ENCODE measurements at places on chromosomes 1 and 21.

DNA sequence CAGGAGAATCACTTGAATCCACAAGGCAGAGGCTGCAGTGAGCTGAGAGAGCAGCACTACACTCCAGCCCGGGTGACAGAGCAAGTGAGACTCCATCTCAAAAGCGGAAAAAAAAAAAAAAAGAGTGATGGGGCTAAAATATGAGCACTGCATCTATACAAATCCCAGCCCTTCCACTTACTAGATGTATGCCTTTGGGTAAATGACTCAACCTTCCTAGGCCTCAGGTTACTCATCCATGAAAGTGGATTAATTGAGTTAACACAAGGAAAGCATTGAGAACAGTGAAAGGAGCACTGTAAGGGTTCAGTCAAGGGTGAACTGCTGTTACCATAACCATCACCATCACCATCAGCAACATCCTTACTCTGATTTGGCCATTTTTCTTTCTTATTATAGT is 226.4 kb upstream of the C8B start:
- no peak for DNase-seq

GRCh38 chr1:233246965-233247364 is 48.6 kb downstream of the PCNX2 start:
- DNase-seq: no peak

DNA sequence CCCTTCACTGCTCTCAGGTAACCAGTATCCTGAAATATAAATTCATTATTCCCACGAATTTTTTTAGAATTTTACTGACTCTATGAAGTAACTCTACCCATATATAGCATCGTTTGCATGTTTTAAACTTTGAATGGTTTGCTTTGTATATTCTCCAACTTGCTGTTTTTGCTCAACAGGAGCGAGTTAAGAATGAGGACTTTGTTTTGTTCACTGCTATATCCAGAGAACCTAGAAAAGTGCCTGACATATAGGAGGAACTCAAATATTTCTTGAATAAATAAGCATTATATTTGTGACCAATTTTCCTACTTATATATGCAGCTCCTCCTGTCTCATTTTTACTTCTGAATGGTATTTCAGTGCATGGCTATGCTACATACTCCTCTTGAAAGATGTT is 43.4 kb downstream of the NUF2 start:
- no peak for DNase-seq

GRCh38 chr21:45358711-45359310 is 46.2 kb upstream of the COL18A1 start:
- no peak for DNase-seq

DNA sequence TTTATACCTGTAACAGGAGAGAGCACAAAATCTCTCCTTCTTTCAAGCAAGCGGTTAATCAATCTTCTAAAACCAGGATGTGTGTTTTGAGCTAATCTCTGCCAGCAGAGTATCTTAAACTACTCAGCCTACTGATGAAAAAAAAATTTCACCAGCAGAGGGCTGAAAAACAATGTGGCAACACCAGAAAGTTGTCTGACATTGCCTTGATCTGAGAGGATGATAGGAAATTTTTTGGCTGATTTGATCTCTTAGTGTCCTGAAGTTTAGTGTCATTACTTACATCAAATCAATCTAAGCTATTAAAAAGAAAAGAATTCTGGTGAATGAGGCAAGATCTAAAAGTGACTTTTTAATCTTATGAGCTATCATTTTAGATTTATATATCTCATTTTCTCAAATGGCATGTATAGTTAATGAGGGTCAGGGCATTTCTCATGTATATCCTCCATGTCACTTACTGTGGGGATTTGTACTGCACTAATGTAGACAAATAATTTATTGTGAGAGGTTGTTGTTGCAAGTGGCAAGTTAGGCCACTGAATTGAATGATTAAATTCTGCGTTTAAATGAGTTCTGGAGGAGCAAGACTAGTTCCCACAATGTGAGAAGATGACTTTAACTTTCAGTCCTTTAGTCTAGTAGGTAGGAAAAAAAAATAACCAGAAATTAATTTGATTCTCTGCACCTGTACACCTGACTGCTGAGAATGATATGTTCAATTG is 10.9 kb downstream of the ADAMTS1 start:
- DNase-seq: peak; percentile 38

GRCh38 chr1:224458996-224459395 is 24.4 kb upstream of the WDR26 start:
- DNase-seq: no peak

- no peak for DNase-seq
These were observed 12.1 kb downstream of the ADARB1 start for GRCh38 chr21:45086337-45086958.

DNA sequence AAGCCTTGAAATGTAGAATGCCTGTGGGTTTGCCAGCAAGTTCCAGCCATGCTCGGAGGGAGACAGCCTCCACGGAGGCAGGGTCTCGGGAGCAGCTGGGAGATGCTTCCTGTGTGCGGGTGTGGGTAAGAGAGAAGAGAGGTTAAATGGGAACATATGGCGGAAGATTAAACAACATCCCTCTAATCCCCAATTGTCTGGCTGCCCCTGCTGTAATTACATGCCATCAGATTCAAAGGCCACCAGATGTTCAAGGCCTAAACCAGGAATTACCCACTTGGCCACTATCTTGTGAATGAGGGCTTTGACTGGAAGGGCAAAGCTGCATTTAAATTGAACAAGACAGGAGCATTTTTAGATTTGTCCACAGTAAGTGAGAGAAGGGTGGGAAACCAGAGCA is 81.4 kb upstream of the BACE2 start:
- no peak for DNase-seq

DNA sequence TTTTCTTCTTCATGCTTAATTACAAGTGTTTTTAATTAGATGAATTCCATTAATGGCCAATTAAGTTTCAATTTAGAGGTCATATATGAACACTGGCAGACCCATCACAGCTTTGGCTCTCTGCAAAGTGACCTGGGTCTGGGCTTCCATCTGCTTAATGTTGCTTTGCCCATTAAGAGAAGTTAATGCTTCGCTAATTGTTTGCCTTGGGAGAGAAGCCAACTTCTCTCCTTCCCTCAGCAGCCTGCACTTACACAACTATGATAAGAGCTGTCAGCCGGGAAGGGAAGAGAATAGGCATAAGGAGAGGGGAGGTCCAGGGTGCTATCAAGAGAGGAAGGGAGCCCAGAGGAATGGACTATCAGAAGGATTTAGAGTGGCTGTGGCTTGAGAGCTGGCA is 29.0 kb upstream of the CCDC190 start:
- DNase-seq: no peak

DNA sequence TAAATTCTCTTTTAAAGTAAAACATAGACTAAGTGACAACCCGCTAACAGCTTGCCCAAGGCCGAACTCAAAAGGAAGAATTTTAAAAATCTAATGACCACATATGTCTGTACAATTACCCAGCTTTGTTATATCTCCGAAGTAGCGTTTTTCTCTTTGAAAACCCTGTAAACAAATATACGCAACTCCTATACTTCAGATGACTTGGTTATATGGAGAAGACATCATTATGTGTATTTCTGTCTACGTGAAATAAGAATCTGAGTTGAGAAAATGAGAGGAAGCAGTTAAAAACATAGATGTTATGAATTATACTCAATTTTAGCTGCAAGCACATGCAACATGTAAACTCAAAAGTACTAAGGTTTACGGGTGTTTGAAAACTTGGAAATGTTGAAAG is 2.0 kb downstream of the PBX1 start:
- DNase-seq: peak; percentile 16

GRCh38 chr1:66154394-66154793 is 361.7 kb downstream of the PDE4B start:
- no peak for DNase-seq

DNA sequence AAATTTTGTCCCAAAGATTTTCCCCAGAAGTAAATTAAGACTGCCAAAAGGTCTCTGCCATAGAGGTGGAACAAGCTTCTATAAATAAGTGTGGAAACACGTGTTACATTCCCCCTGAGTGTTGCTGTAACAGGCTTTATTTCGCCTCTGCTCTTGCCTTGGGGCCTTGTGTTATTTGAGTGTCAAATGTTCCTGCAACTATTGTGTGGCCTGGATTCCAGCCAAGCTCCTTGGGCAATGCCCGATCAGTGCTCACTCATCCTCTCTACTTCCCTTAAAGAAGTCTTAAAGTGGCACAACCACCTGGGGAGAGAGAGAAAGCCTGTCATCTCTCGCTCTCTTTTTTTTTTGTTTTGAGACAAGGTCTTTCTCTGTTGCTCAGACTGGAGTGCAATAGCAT is 156.7 kb downstream of the NR5A2 start:
- peak; percentile 100 for DNase-seq

DNA sequence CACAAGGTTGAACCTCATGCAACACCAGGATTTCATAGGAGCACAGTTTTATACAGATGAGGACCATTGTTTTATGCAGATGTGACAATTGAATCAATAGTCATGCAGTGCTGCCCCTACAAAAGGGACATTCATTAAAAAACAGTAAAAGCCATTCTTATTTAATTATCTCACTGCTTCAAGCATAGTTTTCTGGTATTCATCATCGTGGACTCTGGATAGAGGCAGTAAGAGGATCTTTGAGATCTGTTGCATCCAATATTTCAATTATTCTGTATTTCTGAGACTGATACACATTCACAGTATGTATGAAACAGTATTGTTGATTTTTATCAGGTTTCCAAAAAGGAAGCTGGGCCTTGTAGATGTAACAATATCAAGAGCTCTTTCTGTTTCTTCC is 237.6 kb downstream of the RYR2 start:
- DNase-seq: no peak

DNA sequence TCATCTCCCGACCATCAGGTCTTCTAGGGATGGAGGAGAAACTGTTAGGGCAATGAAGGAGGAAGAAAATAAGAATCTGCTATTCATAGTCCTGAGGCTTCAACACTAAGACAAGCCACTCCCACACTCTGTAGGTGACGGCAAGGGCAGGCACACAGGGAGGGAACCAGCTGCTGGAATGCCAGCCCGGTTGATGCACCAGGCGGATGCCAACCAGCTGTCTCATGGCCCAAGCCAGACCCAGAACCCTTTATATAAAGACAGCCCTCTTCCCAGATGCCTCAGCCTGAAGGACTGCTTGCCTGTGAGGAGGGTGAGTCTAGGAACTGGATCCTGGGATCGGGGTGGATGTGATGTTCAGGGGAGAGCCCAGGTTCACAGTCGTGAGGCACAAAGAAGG is at the start of gene KPRP:
KPRP (plus strand) TSS at position 279 of the 400 bp plus-strand sequence. CDS start 1,564 bp downstream, outside the sequence.
- DNase-seq: no peak

GRCh38 chr1:7043719-7044535 is 258.7 kb downstream of the CAMTA1 start:
- DNase-seq: no peak

DNA sequence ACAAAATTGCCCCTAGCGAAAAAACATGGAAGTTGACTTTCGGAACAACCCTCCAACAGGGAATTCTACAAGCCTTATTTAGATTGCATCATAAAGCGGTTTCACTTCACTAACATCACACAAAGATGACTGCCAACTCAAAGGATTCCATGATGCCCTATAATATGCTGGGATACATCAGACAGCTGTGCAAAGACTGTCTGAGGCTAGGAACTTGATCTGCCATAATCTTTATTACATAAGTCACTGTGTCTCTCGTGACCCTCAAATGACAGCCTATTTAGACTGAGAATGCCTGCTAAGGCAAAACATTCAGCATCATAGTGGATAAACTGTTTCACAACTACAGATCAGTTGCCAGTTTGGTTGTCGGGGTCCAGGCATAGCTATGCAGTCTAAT is 23.8 kb downstream of the FH start:
- DNase-seq: no peak

DNA sequence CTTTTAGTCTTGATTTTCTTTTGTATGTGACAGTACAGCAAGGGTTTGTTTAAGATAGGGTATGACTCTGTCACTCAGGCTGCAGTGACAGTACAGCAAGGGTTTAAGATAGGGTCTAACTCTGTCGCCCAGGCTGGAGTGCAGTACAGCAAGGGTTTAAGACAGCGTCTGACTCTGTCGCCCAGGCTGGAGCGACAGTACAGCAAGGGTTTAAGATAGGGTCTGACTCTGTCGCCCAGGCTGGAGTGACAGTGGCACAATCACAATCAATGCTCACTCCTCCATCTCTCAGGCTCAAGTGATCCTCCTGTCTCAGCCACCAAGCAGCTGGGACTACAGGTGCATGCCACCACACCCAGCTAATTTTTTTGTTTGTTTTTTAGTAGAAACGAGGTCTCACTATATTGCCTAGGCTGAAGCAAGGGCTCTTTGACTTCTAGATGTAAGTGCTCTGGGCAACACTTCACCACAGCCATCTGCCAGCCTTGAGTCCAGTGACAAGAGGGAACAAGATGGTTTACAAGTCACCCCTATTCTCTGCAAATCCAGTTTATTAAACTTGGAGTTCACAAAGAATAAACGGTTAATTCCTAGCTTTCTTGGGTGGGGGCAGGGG is 965 bp upstream of the SH2D5 start:
- peak; percentile 10 for DNase-seq

DNA sequence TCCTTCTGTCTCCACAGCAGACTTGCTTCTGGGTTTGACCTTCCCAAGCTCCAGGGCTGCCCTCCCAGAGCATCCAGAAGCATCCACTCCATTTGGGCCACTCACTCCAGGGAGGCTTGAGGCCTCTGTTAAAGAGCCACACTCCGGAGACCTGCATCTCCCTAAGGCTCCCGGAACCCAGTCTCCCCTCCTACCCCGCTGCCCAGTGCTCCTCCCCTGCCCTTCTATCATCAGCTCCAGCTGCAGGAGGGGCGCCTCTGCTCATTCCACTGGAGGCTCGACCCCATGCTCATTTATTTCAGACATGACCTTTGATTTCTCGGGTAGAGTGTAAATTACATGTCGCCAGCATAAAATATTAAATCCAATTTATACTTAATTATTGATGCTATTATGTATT is 142.5 kb downstream of the SYF2 start:
- no peak for DNase-seq

GRCh38 chr21:37671381-37671780 is 244.9 kb downstream of the KCNJ6 start:
- DNase-seq: no peak

- no peak for DNase-seq
These were observed 81.1 kb downstream of the PEX14 start for GRCh38 chr1:10555635-10556429.

DNA sequence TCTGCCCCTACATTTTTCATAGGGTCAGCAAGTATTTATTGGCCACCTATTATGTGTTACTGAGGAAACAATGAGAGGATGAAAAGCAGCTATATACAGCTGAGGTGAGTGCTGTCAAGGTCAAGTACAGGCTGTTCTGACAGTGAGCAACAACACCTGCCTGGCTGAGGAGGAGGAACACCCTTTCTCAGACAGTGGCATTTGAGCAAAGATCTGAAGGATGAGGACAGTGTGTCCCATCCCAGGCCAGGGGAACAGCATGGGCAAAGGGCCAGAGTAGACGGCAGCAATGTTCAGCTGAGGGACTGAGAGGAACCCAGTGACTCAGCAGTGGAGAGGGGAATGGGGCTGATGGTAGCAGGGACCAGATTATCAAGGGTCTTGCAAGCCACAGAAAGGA is 101.0 kb downstream of the ELAVL4 start:
- no peak for DNase-seq

All from PC-3 (cell line).